ENCODE measurements at places on chromosomes 1 and 21.

- DNase-seq: no peak
These were observed 4.6 kb upstream of the MMP23B start for GRCh38 chr1:1627261-1627828.

DNA sequence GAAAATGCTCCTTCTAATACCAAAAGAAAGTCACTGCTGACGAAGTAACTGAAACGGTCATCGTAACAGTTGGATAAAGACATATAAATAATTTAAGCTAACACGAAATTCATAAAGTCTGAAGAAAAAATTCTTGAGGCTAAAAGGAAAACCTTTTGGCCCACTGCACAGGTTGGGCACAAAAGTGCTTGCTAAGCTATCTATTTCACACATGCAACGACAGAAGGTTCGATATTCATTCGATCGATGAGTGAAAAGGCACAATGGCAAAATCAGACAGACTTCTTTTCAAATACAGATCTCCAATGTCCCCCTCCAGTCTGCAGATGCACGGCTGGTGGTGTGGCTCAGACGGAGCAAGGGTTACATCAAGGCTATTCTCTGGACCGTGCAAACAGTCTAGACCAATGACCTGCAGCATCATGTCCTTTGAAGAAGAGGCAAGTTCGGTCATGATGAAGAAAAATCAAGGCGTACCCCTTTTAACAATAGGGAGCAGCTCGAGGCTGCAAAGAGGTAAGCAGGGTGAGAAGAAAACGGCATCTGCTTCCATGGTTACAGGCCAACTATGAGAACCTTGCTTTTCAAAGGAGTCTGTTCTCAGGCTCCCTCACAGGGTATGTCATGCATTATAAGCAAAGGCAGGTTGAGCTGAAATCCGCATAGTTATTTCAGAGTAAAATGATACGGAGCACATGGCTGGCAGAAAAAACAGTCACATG, 579.6 kb downstream of the USP25 start:
- DNase-seq: no peak

DNA sequence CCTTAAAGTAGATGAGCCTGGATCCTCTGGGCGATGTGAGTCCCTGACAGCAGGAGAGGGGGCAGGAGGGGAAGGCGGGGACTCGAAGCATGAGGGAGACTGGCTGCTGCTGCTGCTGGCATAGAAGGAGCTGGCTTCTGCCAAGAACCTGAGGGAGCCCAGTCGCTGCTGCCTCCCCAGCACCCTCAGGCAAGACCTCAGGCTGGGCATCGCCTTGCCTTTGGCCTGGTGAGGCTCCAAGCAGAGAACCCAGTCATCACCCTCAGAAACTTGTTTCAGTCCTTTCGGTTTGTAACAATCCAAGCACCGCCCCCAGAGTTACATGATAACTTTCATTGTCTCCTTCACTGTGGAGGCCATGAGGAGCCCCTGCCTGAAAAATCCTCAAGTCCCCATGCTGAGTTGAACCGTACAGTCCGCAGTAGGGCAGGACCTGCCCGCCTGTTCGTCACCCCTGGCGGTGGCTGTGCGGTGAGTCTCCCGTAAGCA, 38.8 kb downstream of the POFUT2 start:
- peak; percentile 63 for DNase-seq

- no peak for DNase-seq
These were observed 44.5 kb downstream of the DDR2 start for GRCh38 chr1:162676750-162677149.

DNA sequence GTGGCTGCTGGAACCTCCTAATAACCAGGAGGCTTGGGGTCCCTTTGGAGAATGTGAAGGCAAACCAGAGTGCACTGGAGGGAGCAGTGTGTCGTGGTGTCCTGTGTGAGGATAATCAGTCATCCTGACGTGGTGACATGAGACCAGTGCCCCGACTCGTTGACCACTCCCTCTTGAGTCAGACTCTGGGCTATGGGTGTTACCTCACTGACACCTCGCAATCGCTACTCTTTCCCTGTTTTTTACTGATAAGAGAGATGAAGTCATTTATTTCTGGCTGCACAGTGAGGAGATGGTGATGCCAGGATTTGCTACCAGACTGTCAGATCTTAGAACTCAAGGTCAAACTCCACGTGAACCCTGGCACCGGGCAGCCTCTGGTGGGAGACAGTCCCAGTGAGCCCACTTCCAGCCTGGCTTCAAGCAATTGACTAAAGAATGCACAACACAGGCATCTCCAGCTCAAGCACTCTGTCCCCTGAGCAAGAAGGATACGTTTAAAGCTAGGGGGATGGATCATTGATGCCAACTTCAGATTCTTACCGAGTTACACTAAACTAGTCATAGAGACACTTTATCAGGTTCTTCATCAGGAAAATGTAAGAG, 30.3 kb downstream of the UBASH3A start:
- no peak for DNase-seq

GRCh38 chr1:193525917-193526710, 339.7 kb upstream of the B3GALT2 start:
- DNase-seq: no peak

GRCh38 chr21:36917471-36918158, 48.9 kb downstream of the HLCS start:
- peak; percentile 26 for DNase-seq

DNA sequence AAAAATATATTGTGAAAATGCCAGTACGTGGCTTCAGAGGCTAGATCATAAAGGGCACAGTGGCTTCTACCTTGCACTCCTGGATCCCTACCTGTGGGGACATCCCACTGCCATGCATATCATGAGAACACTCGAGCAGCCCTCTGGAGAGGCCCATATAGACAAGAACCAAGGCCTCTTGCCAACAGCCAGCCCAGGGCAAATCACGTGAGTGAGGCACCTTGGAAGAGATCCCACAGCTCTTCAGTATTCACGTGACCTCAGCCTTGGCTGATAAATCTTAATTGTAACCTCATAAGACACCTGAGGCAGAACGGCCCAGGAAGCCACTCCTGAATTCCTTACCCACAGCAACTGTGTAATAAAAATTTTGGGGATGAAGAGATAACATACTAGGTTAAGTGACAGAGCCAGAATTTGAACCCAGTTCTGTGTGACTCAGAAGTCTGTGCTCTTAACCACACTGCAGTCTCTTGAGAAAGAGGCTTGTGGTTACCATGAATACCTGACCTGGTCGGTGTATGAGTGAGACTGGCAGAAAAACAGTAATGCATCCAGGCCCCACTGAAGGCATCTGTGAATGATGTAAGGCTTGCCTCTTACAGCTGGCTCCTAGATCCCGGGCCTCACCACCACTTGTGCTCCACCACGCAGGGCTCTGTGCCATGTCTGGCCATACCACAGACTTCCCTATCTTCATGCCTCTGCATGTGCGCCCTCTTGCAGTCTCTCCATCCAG, 6.9 kb upstream of the A3GALT2 start:
- peak; percentile 98 for DNase-seq
